ENCODE measurements at places on chromosomes 4 and X.

DNA sequence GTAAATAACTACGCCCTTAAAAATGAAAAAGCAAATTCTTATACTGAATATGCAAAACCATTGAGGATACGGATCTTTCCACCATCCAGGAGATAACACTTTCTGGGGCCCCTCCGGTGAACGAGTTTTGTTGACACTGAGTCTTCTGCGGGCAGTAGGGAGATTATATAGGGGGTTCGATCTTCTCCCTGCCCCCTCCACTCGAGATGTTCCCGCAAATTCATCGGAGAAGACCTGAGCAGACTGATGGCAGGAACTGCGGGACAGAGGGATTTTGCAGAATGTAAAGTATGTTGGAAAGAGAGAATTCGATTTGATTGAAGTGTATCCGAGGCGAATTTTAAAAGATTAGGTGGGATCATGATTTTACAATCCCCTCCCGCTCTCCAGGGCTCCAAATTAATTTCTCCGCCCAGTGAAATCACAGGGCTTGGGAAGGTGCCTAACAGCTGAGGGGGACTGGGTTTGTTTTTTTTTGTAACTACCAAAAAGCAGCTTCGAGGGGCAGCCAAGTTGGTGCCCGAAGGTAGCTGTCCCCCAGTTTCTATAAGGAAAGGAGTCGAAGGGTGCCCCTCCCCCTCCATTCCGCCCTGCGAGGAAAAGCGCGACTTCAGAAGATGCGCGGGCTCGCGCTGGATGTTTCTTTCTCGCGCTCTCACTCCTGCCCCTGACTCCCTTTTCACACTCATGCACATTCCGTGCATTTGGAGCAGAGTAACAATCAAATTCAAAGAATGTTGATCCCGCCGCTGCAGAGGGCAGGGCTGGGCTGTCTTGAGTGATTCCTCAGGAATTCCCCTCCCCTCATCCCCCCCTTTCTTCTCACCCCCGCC is 1.2 kb downstream of the TMEM255A start:
- no peak for DNase-seq

DNA sequence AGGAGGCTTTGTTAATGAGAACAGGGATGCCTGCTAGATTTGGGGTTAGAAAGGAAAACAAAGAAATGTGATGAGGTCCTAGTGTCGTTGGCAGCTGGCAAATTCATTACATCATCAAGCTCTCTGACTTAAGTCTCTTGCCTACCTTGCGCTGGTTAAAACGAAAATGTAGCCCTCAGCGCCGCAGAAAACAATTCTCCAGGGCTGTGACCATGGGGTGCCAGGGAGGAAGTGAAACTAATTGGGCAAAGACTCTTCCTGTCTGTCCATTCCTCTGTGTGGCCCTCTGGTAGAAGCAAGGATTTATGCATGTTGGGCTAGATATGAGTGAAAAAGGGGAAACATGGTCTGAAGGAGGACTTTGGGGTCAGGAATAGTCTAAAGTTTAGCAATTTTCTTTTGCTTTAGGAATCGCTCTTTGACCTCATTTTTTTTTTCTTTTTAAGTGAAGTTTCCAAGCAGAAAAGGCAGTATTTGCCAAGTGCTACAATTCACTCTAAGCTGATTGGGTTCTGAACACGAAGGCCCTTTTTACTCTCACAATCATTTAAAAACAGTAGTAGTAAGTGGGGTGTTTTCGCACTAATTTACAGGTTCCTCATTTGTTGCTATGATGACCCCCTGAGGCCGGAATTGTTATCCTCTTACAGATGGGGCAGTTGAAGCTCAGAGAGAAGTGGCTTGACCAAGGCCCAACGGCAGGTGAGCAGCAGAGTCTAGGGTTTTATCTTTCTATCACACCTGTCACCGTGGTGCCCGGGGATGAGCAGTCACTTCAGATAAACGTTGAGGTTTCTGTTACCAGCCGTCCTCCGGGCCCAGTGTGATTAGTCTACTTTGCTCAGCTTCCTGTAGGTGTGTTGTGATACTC is 27.3 kb upstream of the CHRNA9 start:
- DNase-seq: peak; percentile 52

- no peak for DNase-seq
Measured at GRCh38 chr4:46432923-46433322, 43.0 kb upstream of the GABRA2 start.

- no peak for DNase-seq
Measured at GRCh38 chrX:53438174-53438831, 4.1 kb upstream of the HSD17B10 start.

DNA sequence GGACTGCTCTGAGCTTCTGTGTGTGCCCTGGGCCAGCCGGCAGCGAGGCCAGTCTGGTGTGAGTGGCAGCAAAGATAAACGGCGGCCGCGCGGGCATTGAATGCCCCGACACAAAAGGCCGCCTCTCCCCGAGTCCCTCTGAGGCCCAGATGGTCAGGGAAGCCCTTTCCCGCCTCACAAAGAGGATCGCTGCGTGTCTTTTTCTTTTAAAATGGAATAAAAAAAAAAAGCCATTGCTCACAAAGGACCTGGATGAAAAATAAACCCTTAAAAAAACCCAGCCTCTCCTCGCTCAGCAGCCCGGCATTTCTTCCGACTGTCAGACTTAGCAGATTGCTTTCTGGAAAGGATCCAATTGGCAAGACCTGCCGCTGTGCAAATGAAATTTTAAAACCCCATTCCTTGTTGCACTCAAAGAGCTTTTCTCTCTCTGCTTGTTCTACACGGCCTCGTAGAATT is 578.7 kb downstream of the BCOR start:
- no peak for DNase-seq

DNA sequence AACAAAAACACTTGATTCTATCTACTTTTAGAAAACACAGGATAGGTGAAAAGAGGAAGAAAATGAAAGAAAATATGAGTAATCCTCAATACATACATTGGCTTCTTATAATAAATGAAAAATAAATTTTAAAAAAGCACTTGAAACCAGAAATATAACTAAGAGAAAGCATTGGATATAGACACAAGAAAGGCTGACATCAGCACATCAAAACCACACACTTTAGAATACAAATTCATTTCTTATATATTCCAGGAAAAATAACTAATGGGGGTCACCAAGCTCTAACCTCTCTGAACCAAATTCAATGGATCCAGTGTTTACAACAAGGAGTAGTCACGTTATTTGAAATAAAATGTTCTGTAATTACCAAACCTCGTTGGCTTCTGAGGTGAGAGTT is 133.5 kb downstream of the REELD1 start:
- DNase-seq: no peak

GRCh38 chr4:38026158-38026740 is 66.1 kb downstream of the PTTG2 start:
- DNase-seq: no peak

DNA sequence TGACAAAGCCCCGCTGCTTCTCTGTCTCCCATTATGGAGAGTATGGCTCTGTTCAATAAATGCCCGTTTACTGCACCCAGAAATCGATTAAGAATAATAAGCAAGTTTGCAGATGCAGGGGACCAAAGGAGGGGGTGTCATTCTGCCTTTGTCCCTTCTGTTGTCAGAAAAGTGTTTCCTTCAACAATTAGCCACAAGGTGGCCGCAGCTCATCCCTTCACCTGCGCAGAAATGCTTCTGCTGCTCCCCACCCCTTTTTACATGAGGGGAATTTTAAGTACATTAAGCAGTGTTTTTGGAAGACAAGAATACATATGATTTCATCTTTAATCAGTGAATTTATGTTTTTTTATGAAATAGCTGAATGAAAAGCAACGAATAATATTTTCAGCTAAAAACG is 175.6 kb upstream of the ARX start:
- DNase-seq: no peak

- DNase-seq: no peak
Measured at GRCh38 chrX:136168929-136169735, 21.8 kb downstream of the FHL1 start.

- peak; percentile 48 for DNase-seq
Measured at GRCh38 chrX:118974088-118974907, at the start of gene LONRF3. LONRF3 (plus strand) TSS chrX:118974618; CDS start chrX:118974781, 163 bp downstream.

DNA sequence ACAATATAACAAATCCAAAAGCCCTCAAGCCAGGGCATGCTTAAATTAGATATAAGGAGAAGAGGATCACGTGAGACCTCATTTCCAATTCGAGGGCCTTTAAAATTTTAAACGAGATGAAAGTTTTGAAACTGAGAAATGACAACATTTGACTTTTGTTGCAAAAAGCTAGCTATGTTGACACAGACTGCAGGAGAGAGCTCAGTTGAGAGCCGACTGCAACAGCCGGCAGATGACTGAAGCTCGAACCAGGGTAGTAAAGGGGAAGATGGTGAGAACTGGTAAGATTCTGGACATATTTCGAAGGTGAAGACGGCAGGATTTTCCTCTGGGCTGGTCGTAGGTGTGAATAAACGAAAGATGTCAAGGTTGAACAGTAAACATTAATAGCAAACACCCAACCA is 773 bp downstream of the PRMT9 start:
- DNase-seq: no peak

DNA sequence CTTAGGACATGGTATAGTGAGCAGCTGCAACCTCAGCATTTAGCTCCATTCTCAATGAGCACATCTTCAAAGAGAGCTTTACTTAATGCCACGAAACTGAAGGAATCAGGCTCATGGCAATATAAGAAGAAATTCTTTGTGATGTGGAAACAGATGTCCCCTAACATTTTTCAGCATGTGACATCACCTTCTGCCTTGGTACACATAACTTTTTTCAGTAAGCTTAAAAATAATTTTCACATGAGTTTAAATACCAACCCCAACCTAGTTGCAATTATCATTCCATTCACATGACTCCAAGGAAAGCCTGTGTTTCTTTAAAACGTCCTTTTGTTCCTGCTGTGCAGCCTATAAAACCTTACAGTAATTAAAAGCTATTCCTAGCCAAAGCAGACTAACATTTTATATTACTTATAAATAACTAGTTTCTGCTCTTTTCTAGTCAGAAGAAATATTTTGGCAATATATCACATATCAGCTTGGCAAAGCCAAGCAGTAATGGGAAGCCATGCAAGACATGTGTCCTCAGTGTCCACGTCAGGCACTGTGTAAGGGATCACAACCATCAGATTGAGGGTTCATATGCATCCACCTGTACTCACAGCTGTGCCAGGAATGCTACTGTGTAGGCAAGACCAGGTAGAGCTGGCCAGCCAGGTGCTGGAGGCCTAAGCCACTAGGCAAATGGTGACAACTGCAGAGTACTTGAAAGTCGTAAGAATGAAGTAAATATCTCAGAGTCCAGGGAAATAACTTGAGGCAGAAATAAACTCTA is 466.6 kb downstream of the INPP4B start:
- DNase-seq: no peak

GRCh38 chr4:108777388-108777787 is 14.5 kb upstream of the ETNPPL start:
- no peak for DNase-seq

GRCh38 chr4:6591781-6592180 is 16.8 kb downstream of the MAN2B2 start:
- no peak for DNase-seq

- DNase-seq: no peak
Measured at GRCh38 chr4:81549984-81550383, 78.3 kb upstream of the RASGEF1B start.

DNA sequence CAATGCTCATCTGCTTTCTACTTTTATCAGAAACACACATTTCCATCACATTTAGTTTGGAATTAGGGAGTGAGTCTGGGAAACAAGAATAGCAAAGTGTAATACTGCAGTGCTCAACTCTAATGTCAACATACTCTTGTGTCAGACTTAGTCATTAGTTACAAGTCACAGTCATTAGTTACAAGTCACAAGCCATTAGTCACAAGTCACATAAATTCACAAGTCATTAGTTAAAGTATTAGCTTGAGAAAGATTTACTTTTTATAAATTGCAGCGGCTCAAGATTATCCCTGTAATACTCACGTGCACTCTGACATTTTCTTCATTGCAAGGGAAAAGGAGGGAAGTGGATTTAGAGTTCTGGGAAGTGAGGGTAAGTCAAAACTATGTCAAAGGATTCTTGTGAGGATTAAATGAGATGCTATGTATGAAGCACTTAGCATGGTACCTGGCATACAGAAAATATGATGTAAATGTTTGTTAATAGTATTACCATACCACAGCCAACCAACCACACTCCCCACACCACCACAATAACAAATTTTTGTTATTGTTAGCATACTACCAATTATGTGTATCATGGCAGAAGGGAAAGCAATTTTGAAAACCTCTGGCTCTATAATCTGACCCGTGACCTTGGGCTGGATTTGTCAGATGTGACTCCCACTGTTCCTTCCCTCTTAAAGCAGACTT is 116.6 kb downstream of the ARHGAP24 start:
- DNase-seq: no peak

DNA sequence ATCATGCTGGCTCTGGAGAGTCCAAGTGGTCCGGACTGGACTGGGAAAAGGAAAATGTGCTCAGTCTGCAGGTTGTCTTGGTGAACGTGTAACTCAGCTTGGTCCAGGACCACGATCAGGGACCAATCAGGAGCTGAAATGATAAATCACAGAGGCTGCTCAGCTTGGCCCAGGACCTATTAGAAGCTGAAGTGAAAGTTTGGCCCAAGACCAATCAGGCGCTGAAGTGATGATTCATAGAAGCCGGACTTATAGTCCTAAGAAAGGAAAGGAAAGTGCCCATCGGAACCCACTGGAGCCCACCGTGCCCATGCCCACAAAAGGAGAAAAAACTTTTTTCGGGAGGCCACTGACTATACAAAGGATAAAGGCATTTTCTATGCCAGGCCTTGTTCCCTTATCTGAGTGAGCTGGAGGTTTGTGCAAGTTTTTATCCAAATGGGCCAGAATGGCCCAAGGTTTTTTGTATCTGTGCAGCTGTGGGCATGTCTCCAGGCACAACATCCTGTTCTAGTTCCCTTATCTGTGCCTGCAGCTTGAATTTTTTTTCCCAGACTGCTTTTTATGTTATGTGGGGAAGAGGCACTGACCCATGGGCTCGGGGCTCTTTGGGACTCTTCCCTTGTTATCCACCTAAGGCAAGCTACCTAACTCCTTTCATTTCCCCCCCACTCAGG is 194.4 kb downstream of the FAM133A start:
- DNase-seq: no peak

- no peak for DNase-seq
Measured at GRCh38 chrX:83326539-83326938, 181.6 kb upstream of the POU3F4 start.

GRCh38 chrX:21934414-21934813 is 6.1 kb upstream of the SMS start:
- DNase-seq: no peak

- no peak for DNase-seq
Measured at GRCh38 chr4:130478406-130478805, 1382.5 kb downstream of the C4orf33 start.

- no peak for DNase-seq
Measured at GRCh38 chr4:168683595-168683994, 186.7 kb downstream of the PALLD start.

DNA sequence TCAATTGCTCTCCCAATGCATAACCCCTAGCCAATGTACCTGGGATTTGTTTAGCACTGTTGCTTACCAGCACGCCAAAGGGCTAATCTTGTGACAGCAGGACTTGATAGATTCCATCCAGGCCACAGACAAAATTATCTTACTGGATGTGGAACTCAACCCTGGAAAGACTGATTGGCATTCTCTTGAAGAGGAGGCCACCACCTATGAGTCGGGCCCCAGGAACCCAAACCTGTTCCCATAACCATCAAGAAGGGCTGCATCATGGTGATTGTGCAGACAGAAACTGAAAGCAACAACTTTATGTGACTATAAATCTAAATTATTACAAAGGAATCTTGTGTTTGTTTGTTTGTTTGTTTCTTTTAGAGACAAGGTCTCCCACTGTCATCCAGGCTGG is 19.9 kb upstream of the TMEM255A start:
- DNase-seq: no peak

GRCh38 chrX:68632491-68632890 is 15.0 kb upstream of the STARD8 start:
- DNase-seq: no peak
